ENCODE measurements at places on chromosomes 5 and 9.

- no peak for DNase-seq
Observed at GRCh38 chr5:84273517-84273883, 111.2 kb downstream of the EDIL3 start.

DNA sequence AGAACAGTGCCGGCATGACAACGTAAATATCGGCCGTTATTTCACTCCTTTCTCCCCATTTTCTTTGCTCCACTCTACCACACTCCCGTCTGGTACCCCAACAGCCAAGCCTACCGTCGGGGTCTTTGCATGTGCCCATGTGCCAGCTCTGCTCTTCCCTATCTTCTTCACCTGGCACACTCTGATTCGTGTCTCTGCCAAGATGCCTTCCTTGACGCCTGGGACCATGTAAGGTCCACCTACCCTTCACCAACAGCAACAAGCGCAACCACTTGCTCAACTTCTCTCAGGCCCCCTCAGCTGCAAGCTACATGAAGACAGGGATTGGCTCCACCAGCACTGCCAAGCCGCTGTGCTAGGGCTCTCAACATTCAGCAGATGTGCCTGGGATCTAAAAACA, 4.4 kb downstream of the MGAT1 start:
- DNase-seq, result no peak

- peak; percentile 44 for DNase-seq
Observed at GRCh38 chr5:57825031-57825686, 342.5 kb upstream of the ACTBL2 start.

- no peak for DNase-seq
Observed at GRCh38 chr5:78376315-78376714, 15.9 kb downstream of the SCAMP1 start.

DNA sequence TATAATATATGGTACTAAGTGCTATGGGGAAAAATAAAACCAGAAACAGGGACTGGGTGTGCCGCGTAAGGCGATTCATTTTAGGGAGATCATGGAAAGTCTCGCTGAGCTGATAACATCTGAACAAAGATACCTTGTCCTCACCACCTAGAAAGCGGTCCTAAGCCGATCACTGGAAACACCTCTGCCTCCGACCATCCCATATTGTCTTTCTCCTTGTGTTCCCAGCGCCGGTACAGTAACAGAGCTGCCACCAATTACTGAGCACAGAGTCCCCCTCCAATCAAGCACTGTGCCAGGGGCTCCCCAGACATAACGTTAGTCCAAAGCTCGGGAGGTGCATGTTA, 704 bp downstream of the CCDC112 start:
- DNase-seq, result peak; percentile 53

DNA sequence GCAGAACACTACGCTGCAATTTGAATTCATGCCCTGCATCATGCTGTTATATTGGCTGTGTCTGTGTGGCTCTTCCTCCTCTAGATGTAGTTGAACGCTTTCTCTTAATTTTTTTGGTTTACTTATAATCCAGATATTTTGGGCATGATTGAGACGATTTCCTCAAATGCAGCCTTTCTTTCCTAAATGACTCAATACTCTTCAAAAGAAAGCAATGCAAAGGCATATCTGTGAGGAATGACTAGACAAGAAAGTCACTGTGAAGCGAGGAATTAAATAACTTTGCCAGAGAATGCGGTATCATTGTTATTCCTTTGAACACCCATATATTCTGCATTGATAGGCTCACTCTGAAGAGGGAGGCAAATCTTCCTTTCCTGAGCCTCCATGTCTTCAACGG, 152.8 kb downstream of the YIPF5 start:
- no peak for DNase-seq

DNA sequence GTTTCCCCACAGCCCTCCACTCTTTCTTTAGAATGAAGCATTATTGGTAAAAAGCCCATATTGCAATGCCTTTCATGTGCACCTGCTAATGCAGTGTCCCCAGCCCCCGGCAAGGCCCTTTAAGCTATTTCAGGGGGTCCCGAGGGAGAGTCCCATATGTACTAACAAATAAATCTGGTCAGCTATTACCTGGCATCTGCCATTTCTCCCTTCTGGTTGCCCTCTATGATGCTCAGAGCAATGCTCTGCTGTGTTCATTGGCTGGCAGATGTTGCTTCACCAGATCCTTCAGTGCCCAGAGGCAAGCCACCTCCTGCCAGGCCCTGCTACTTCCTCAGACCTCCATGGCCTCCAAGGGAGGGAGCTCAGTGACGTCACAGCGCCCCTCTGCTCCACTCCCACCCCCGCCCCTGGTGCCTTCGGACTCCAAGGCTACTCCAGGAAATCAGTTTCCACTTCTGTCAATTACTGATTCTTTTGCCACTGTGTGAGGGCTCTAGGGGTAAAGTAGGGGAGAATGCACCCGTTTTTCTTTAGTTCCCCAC, 201.1 kb upstream of the GLRA1 start:
- DNase-seq, result no peak

DNA sequence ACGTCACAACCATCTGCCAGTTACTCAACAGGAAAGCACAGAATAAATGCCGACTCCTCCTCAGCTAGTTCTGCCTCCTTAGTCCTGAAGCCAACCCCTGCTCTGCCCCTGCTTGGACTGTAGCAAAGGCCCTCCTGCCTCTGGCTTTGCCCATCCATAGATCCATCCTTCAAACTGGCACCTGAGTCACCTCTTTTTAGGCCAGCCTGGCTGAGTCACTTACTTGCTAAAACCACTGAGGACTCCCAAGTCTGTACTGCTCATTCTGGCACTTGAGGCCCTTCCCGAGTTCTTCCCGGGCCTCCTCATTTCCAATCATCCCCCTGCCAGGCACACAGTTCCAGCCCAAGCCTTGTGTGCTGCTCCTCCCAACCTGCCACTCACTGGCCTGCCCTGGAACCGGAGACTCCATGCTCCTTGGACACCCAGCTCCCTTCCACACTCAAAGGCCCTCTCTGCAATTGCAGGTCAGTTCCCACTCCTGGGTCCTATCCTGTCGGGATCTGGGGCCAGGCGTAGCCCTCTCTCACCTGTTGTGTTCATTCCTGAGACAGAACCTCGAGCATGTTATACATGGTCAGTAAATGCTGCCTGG, 220.1 kb downstream of the DAB2IP start:
- no peak for DNase-seq

- DNase-seq, result no peak
Observed at GRCh38 chr5:57902095-57902494, 419.5 kb upstream of the ACTBL2 start.

DNA sequence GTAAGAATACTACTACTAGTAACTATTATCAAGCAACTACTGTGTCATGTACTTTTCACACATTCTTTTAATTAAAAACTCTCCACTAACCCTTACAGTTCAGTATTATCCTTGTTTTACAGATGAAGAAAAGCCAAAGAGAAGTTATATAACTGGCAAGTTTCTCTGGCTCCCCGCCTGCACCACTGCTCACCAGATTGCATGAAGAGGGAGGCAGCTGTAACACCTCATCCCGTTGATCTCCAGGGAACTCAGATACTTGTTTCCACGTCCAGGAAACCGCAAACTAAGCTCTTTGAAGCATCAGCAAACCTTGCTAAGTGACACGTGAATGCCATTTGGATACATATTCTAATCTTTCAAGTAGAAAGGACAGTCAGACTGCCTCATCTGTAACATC, 70.3 kb downstream of the RIGI start:
- DNase-seq, result no peak

- DNase-seq, result peak; percentile 75
Observed at GRCh38 chr9:14027116-14027800, 286.7 kb downstream of the NFIB start.

GRCh38 chr5:138649775-138650174, 74.6 kb upstream of the HSPA9 start:
- no peak for DNase-seq

GRCh38 chr9:117189121-117189520, 225.7 kb downstream of the ASTN2 start:
- DNase-seq, result no peak

GRCh38 chr9:120252248-120252647, 327.7 kb downstream of the CDK5RAP2 start:
- DNase-seq, result no peak

- no peak for DNase-seq
Observed at GRCh38 chr5:72499730-72500129, 7.5 kb downstream of the ZNF366 start.

DNA sequence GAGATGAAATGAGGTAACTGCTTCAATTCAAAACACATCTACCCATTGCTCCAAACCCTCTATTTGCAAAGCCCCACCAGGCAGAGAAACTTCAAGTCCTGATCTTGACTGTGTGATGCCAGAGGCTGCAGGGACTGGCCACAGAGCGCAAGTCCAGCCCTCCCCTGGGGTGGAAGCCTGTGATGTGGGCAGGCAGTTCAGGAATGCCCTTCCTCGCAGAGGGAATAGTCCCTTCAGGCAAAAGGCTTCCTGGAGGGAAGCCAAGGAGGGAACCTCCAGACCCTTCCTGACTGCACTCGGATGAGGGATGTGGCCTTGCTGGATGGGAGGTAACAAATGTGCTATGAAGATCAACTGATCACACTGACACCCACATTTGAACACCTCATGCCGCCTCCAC, 131.2 kb downstream of the SLIT3 start:
- DNase-seq, result no peak

DNA sequence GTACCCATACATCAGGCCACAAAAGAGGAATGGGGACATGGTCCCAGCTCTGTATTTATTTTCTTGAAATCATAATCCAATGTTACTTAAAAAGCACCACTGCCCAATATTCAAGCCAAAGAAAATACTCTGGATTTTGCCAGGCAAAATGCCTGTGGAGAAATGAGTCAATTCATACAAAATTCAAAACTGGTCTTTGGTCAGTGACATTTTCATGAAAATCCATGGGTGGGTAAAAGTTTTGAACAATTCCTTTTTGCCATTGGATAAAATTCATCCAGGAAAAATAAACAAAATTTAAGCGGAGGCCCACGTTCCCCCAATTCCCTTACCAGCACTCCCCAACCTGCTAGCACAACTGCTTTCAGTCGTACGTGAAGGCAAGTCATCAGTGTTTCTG, 186.2 kb downstream of the GLIS3 start:
- DNase-seq, result no peak

DNA sequence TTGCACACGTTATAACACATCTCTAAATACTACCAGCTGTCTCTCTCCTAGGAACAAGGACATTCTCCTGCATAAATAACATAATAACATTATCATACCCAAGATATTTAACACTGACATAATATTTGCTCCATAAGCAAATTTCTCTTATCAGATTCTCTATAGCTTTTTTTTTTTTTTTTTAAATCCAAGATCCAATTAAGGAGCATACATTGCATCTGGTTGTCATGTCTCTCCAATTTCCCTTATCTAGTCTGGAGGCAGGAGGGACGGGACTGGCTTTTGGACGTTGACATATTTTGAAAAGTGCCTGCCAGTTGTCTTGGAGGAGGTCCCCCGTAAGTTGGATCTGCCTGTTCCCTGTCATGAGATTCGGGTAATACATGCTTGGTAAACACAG, 76.6 kb downstream of the RAPGEF1 start:
- no peak for DNase-seq

DNA sequence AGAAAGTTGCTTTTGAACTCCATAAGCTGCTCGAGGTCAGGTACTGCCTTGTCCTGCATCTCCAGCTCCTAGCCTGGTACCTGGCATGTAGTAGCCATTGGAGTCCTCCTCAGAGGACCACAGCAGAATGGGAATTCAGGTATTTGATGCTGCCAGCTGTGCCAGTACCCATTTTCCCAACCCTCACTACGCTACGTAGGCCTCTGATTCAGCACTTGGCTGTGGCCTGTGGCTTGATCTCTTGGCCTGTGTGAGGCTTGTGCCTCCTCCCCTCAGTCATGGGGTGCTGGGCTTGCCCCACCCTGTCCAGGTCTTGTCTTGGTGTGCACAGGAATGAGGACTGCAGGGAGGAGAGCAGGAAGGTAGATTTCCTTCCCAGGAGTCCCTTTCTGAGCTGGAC, 11.8 kb downstream of the OTULIN start:
- peak; percentile 25 for DNase-seq

GRCh38 chr9:113584428-113585084, 121.0 kb downstream of the RGS3 start:
- no peak for DNase-seq

GRCh38 chr5:95084757-95085156, 200.1 kb downstream of the MCTP1 start:
- no peak for DNase-seq

DNA sequence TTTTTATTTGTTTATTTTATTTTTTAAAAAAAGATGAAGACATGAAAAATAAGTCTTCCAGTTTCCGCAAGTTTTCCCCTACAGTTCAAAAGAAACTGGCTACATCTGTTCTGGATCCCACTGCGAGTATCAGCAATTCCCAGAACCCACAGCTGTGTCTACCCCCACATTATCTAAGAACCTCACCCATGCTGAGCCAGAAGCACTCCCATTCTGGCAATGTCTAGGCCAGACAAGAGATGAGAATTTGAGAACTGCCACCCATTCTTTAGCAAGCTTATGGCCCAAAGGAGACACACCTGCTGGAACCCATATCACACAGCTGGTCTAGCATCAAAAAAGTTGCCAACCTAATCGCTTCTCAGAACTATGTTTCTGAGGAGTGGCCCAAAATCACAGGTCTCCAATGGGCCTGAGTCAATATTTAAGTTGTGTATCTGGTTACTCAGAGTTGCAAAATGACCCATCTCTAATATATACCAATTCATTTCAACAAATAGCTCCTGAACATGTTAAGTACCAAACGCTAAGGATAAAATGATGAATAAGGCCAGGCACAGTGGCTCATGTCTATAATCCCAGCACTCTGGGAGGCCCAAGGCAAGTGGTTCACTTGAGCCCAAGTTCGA, 27.1 kb downstream of the MTMR12 start:
- DNase-seq, result no peak

GRCh38 chr9:83327323-83327722, 210.9 kb downstream of the FRMD3 start:
- DNase-seq, result no peak

GRCh38 chr5:151286246-151286645, 17.3 kb downstream of the SLC36A3 start:
- no peak for DNase-seq

DNA sequence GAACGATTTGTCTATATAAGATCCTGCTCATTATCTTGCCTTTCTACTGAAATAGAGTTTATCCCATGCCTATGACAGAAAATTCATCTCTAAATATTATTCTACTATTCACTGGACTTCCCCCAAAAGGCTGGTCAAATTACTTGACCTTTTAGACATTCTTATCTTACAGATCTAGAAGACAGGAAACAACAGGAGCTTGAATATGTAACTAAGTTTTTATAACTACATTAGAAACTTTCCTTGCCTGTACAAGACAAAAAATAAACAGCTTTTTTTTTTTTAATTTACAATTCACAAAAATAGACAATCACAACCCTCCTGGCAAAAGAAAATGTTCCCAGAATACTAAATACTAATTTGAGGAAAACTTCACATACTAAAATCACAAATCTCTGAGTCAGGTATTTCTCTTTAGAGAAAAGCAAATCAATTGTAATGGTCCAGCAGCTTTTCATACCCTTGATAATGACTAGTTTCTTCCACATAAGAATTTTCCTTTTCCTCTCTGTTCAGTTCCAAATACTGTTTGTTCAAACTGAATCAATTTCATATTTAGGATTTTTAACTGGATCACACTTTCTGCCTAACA, 68.6 kb downstream of the MLLT3 start:
- DNase-seq, result peak; percentile 23

All from HT-29 (cell line).